ENCODE measurements at places on chromosomes 7 and 10.
A peak's percentile ranks its signal among the peaks of the same experiment; 100 is the strongest.

DNA sequence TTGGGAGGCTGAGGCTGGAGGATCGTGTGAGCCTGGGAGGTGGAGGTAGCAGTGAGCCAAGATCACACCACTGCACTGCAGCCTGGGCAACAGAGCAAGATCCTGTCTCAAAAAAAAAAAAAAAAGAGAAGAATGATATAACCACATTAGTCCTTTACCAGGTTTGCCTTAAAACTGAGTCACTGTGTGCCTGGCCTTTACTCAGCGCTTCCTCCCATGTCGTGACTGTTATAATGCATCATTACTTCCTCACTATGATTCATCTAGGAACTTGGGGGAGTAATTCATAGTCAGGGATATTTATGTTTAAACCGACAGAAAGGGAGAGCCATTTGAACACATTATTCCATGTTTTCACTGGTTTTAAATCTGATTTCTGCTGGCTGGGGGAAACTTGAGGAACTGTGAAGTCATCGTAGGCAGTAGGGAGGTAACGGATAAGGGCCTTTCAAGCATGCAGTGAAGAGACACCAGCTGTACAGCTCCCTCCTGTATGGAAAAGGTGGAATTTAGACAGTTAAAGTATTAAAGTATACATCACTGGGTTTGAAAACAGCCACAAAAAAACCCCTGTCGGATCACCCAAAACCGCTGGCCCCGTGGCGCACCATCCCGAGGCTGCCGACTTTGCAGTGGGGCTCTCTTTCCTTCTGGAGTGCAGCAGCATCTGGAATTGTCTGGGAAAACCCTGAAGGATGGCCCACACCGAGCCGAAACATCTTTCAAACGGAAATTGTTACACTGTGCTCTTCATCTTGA lies 119.8 kb downstream of the NKX6-2 start:
- DNase-seq, result peak; percentile 87

GRCh38 chr10:91797048-91797690 lies 1.1 kb upstream of the TNKS2 start:
- no peak for DNase-seq

DNA sequence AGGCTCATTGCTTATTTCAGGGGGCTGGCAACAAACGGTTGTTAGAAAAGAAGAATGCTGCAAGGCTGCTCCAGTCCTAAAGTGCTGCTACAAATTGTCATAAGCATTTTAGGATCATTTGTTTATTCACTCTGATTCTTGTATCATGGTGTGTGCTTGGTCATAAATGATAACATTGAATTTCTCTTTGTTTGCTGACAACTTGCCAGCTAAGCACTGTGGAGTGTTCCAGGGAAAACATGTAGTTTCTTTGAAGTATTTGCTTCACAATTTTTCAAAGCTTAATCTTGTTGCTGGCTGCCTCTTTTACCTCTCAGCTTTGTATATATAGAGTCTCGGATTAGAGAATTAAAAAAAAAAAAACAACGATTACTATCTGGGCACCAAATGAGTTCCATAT lies 263.0 kb downstream of the PHF14 start:
- no peak for DNase-seq

GRCh38 chr10:121974535-121975294 lies at the start of gene NSMCE4A:
Gene NSMCE4A (minus strand): TSS chr10:121975217. CDS start chr10:121975165, 52 bp downstream.
- peak; percentile 75 for DNase-seq

GRCh38 chr10:18438361-18439126 lies 212.8 kb downstream of the NSUN6 start:
- DNase-seq, result no peak

- DNase-seq, result peak; percentile 27
Observed at GRCh38 chr7:116075351-116076145, 45.0 kb upstream of the TFEC start.

DNA sequence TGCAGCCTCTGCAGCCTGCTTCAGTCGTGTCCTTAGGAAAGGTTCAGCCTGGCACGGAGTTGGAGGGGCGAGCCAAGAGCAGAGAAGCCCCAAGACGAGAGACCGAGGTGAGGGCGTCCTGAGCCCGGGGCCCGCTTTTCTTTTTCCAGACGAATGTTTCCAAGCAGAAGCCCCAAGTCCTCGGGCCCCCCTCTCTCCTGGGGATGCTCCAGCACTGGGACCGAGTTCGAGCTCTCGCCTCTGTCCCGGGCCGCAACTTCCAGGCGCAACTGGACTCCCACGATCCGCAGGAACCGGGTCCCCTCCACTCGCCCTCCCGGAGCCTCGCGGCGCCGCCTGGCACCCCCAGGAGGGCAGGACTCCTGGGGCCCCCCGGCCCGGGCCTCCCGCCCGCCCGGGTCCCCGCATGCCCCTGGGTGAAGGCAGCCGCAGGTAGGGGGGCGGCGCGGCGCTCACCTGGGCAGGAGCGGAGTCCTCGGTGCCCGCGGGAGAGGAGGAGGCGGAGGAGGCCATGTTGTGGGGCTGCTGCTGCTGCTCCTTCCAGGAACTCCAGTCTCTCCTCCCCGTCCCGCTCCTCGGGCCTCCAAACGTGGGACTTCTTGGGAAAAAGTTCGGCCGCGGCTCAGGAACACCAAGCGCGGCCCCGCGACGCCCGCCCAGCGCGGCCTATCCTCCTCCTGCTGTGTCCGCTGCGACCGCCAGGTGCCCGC lies 45.3 kb upstream of the CDK1 start:
- DNase-seq, result no peak

GRCh38 chr7:22823142-22823497 lies 471 bp upstream of the TOMM7 start:
- peak; percentile 33 for DNase-seq

DNA sequence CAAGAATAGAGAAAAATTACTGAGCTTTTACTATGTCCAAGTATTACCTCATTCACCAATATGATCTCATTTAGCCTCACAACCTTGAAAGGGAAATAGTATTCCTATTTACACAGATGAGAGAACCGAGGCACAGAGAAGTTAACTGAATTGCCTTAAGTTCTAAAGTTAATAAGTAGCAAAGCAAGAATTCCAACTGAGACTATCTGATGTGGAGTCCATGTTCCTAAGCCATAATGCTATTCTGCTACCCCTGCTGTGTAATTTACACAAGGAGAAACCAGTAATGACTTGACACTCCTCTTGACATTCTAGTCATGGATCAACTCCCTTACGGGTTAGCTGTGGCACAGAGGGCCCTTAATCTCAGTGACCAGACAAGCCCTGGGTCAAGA lies 60.7 kb downstream of the ABCB4 start:
- DNase-seq, result no peak

GRCh38 chr7:152556013-152556755 lies 119.8 kb downstream of the XRCC2 start:
- DNase-seq, result no peak

- no peak for DNase-seq
Observed at GRCh38 chr7:6235029-6235871, 37.2 kb downstream of the CYTH3 start.

DNA sequence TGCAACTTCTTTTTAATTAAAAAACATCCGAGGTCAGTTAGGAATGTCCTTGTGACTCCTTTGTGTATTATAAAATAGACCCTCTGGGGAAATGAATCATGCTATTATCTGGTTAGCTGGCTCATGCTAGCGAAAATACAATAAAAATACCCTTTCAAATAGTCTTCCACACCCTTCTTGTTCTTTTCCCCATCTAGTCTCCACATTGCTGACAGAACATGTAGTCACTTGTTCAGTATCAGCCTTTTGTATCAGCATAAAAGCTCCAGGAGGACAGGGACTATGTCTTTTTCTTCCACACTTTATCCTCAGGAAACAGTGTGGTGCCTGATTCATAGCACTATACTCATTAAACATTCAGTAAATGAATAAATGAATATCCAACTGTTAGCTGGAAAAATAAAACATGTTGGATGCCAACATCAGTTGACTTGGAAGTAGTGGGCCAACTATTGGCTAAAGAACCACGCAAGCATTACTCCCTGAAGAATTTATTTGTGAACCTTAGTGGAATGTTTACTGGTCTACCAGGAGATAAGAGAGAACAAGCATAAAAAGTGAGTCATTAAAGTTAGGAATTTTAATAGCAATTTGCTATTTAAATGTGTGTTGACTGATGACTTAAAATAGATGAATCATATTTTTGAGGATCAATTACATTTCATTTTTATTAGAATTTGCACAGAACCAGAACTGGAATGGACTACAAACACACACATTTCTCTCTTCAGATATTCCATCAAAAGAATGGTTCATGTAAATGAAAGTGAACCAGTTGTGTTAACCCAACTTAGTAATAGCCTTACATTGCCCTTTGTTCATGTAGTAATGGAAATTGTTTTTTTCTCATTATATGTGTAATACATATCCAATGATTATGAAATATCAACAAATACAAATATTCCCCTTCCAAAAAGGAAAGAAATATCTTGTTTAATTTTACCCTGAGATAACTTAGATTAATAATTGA lies 129.6 kb downstream of the DKK1 start:
- no peak for DNase-seq

DNA sequence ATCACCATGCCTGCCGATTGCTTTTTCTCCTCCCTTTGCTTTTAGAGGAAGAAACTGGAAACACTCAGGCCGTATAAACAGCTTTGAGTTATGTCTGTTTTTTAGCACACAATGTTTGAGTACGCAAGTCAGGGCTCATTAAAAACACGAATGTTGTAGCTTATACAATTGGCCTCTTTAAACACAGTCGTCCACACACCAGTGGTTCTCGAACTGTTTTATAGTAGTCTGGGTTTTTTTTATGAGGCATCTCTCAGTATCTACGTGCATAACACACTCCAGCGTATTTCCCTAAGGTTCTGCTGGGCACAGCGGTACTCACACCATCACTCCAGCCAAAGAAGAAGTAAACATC lies 13.4 kb upstream of the CARD11 start:
- no peak for DNase-seq

GRCh38 chr10:71408436-71409225 lies 11.9 kb downstream of the CDH23 start:
- DNase-seq, result no peak

DNA sequence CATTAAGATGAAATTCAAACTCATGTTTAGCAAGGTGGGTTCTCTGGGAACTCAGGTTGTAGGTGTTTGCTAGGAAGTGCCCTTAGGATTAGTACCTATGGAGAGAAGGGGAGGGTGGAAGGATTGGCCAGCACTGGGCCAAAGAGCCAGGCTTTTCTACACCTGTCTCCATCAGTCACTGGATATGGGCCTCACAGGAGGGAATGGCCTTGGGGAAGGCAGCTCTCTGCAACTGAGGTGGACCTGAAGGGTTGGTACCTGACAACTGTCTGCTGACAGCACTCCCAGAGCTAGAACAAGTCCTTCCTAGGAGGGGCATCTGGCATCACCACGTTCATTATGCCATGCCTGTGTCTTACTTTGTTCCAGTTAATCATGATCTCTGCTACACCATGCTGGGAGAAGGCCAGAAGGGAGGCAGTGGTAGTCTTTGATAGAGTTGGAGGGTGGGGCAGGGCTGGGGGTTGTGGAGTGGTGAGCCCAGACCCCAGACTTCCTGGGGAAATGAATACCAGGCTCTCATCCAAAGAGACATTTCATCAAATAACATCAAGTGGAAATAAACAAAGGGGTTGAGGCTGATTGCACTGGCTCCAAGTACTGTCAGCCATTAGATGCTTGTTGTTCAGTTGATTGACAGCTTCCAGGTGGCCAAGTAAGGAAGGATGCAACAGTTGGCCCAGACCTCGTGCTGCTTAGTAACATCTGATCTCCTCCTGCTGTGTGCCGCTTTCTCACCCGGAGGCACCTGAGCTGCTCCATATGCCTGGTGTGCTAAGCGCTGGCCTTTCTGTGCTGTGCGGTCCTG lies 70.6 kb upstream of the PIK3CG start:
- no peak for DNase-seq

DNA sequence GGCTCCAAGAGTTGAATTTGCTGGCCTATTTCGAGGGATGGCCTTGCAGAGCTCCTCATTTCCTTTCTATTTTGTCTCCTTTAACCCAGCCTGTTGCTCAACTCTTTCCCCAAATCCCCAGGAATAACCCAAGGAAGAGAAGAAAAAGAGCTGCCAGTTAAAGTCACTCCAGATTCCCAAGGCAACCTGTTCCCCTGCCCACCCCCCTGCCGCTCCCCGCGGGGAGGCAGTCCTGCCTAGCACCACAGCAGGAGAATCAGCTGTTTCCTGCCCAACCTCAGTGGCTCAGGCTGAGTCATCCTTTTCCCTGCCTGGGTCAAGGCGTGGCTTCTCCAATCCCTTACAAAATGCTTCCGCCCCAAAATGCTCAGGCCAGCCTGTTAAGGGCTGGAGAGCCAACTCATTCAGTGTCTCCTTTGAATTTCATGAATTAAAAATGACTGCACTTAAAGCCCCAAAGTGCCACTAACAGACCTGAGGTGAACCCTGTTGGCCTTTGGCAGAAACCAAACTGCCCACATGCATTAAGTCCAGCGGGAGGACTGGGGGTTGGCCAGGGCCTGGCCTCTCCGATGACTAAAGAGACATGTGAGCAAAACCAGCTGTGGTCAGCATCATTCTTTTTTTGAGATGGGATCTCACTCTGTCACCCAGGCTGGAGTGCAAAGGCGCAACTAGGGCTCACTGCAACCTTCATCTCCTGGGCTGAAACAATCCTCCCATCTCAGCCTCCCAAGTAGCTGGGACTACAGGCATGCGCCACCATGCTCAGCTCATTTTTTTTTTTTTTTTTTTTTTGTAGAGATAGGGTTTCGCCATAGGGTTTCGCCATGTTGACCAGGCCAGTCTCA lies 83.2 kb upstream of the KIF5B start:
- DNase-seq, result peak; percentile 89

- no peak for DNase-seq
Observed at GRCh38 chr7:148026713-148027112, 563.9 kb upstream of the C7orf33 start.

DNA sequence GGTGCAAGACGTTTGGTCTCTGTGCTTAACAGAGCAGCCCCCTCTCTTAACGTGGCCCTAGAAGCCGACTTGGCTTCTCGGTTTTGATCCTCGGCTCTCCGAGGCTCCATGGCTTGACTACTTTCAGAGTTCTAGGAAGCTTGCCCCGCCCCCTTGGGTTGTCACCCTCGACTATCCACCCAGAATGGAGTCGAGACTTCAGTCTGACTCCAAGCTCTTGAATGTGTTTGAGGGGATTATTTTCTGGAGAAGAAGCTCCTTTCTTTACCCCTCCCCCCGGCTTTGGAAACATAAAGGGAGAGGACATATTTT lies 448 bp downstream of the SEC24C start:
- peak; percentile 59 for DNase-seq

DNA sequence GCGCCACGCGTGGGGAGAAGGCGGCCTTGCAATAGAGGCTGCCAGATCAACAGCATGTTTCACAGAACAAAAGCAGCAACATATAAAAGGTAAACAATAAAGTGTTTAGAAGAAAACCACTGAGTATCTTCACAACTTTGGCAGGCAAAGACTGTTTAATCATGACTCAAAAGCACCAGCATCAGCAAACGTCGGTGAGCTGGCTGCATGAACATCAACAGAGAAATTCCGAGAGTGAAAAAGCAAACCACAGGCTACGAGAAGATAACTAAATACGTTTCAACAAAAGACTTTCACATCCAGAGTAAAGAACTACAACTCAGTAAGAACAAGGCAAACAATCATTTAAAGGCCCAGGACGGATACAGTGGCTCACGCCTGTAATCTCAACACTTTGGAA lies 172.0 kb downstream of the MAD1L1 start:
- no peak for DNase-seq

- DNase-seq, result no peak
Observed at GRCh38 chr7:112361154-112361553, 89.1 kb upstream of the IFRD1 start.

Data from inflammatory macrophage treated with lipopolysaccharide for 1 hour (primary cell).